Activated naive CD8-positive, alpha-beta T cell treated with anti-CD3 and anti-CD28 coated beads, Interleukin-2, amount 50 U/mL, for 16 hours (primary cell): ENCODE measurements at places on chromosomes 12 and 14.

GRCh38 chr12:16112612-16113560 lies 164.6 kb downstream of the SLC15A5 start:
- DNase-seq, result no peak

DNA sequence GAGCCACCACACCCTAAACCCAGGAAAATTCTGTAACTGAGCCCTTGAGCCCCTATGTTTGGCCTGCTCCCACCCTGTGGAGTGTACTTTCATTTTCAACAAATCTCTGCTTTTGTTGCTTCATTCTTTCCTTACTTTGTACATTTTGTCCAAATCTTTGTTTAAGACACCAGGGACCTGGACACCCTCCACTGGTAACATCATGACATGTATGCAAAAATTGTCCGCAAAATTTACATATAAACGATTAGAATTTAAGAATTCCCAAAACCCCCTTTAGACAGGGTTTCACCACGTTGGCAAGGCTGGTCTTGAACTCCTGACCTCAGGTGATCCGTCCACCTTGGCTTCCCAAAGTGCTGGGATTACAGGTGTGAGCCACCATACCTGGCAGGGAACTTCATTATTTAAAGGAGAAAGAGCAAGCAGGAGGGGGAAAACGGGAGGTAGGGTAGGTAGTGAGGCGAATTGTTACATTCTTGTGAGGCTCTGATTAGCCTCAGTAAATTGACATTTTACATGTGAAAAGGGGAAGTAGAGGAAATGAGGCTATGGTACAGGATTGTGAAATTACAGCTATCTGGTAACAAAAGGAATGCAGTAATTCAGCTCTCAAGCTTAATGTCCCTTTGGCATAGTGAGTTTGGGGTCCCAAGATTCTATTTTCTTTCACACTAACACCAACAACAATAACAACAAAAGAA lies 27.6 kb downstream of the TUBA1A start:
- no peak for DNase-seq

GRCh38 chr12:122023339-122024131 lies 1.9 kb downstream of the BCL7A start:
- no peak for DNase-seq

DNA sequence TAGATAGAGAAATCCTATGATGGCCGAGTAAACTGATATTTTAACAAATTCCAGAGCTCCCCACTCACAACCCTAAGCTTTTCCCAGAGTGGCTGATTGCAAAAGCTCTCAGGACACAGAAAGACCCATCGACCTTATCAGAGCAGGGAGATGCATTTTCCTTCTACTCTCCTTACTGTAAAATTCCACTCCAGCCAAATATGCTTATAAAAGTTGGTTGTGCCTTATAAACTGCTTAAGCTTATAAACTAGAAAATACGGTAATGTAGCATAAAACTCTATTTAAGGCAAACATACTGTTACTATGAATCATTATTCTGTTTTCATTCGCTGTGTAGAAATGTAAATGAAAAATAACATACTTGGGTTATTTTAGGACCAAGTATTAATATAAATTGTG lies 41.6 kb upstream of the TRHDE start:
- no peak for DNase-seq

- DNase-seq, result no peak
Measured at GRCh38 chr12:67484791-67485480, 163.6 kb upstream of the DYRK2 start.

GRCh38 chr12:49982246-49983087 lies 9.7 kb downstream of the AQP6 start:
- DNase-seq, result no peak

GRCh38 chr12:29990971-29991370 lies 207.2 kb upstream of the TMTC1 start:
- DNase-seq, result no peak
